NCI-H1417 treated with DMSO at 0.1 percent for 48 hours (cell line): ENCODE measurements at places on chromosomes 16 and 17.

DNA sequence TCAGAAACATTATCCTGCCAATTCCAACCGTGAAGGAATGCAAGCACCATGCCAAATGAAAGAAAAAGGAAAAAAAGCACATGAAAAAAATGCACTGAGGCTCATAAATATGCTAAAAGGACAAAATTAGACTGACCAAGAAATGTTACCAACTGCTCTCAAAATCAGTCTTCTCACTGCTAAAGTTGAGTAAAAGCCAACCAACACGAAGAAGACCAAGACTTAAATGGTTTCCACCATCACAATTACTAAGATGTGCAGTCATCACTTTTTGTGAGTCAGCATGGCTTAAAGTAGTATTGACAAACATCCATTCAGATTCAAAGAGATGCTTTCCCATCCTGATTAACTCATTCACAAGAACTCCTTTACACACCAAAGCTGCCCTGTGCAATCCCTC lies 16.4 kb downstream of the CDYL2 start:
- DNase-seq: no peak

DNA sequence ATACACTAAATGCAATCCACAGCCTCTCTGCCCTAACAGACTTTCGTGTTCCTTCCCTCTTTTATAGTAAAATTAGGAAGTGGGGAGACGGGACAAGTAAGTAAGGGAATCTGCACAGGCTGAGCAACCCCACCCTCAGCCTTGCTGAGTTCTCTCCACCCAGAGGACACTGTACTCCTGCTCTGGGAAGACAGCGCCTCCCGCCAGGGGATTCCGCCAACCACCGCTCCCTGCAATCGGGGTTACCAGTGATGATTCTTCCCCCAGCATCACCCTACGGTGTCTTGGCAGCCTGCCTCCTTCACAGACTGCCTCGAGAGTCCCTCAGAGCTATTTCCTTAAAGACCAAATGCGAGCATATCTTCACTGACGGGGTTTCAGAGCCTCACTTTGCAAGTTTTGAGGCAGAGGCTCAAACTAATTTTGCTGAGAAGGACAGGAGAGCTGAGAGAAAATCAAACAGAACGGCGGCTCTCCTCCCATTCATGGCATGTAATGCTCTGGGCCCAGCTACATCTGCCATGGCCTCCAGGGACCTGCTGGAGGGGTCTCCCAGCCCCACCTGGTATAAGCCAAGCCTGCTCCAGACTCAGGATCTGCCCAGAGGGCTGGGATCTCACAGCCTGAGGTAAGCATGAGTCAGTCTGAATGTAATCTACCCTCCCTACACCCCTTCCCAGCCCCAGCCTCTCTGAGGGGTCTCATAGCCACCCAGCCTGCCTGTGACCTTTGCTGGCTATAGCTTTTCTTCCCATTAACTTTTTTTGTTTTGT lies 22.7 kb upstream of the ASGR2 start:
- no peak for DNase-seq

GRCh38 chr16:556474-557173 lies 3.6 kb upstream of the PRR35 start:
- DNase-seq: no peak

DNA sequence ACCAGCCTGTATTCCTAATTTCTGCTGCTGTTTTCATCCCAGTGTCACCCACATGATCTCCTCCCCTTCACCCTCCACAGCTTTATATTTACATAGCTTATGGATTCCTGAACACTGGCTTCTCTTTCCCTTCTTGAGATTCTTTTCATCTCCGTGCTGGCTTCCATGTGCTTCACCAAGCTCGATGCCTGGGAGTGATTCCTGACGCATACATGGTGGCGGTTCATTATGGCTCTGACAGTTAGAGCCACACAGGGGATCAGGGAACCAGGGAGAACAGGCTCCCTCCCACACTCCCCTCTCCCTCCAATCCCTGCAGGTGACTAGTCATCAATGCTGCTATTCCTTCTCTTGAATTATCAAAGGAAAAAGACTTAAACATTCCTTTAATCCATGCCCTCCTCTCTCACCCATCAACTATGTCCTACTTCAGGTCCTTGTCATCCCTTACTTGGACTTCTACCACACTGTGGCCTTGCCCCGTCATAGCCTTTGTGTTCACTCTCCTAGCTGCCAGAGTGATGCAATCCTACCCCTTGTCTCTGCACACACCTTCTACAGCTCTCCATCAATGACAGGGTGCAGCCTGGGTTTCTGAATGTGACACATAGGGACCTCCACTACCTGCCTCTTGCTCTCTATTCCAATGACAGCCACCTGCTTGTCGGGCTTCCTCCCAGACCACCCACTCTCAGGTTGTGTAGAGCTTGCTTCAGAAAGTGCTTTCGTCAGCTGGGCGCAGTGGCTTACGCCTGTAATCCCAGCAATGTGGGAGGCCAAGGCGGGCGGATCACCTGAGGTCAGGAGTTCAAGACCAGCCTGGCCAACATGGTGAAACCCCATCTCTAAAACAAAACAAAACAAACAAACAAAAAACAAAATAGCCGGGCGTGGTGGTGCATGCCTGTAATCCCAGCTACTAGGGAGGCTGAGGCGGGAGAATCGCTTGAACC lies 43.6 kb downstream of the MYH13 start:
- DNase-seq: no peak

- DNase-seq: no peak
These were observed 228.9 kb upstream of the FOXF1 start for GRCh38 chr16:86281421-86281820.

GRCh38 chr17:2828397-2829038 lies 32.3 kb downstream of the RAP1GAP2 start:
- DNase-seq: no peak

DNA sequence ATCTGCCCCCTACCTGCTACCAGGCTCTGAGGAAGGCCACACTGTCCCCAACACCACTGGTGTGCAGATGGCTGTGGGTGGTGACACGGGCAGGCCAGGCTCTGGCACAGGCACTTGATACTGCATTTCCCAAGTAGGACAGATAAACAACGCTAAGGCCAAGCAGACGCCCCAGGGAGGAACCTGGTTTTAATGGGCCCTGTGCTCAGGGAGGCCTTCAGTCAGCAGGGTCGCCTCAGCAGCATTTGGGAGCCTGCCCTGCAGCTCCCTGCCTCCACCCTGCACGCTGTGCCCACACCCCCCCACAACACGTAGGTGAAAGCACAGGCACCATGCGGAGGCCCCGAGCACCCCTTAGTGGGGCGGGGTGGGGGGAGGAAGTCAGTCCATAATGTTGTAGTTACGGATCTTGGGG lies 3.3 kb upstream of the FASN start:
- no peak for DNase-seq

- no peak for DNase-seq
These were observed 7.9 kb downstream of the MTMR4 start for GRCh38 chr17:58506354-58507080.

- DNase-seq: no peak
These were observed 147.5 kb upstream of the GSE1 start for GRCh38 chr16:85465328-85466303.

DNA sequence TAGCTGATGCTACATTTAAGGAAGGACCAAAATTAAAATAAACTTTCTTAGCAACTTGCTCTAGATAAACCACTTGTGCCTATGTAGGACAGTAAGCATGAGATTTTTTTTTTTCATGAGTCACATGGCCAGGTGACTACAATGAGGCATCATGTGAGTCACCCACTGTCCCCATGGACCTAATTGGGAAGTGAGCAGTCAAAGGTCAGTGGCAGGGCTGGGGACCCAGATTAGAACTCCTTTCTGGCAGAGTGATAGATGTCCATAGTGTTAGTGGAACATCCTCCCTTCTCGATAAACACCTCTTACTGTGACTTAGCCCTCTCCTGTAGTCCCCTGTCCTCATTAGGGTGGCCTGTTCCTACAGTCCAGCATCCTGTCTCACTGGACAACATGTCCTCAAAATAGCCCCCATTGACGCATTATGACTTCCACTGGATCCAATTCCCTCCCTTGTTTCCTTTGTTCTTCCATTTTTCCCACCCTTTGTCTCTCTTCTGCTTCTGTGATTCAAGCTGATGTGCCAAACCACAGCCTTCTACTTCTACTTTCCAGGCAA lies 12.4 kb downstream of the ITGB3 start:
- no peak for DNase-seq

- no peak for DNase-seq
These were observed 55.3 kb upstream of the MTSS2 start for GRCh38 chr16:70740914-70741782.

GRCh38 chr17:62912363-62912762 lies 53.7 kb upstream of the TANC2 start:
- DNase-seq: no peak

DNA sequence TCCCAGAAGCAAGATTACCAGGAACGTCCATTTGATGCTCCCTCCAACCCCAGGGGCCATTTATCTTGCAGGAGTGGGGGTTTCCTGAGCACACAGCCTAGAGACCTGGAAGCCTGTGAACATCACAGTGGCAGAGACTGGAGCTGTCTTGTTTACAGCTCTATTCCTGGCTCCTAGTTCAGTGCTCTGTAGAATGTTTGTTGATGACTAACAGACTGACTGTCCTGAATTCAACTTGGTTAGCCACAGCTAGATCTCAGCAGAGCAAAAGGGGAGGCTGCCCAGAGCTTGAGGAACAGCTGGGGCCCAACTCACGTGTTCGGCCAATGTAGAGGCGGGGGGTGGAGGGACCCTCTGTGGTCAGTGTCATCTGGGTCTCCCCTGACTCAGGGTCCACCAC lies 6.6 kb downstream of the ERN2 start:
- no peak for DNase-seq

DNA sequence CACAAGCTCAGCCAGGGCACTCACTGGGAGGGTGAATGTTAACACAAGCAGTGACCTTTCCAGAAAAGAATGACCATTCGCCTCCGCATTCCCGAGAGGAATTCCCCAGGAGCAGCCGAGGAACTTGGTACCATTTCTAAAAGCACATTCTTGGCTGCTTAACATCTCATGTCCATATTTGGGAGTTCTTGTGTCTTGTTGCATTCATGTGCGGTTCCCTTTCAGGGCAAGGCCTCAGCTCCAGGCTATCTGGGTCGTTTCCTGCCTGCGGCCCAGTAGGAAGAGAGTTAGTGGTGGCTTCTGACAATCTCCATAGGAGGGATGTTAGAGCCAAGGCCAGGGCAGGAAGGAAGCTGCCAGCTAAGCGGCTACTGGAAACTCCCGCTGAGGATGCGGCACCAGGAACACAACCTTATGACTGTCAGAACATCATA lies 27.8 kb upstream of the MEAK7 start:
- DNase-seq: no peak

DNA sequence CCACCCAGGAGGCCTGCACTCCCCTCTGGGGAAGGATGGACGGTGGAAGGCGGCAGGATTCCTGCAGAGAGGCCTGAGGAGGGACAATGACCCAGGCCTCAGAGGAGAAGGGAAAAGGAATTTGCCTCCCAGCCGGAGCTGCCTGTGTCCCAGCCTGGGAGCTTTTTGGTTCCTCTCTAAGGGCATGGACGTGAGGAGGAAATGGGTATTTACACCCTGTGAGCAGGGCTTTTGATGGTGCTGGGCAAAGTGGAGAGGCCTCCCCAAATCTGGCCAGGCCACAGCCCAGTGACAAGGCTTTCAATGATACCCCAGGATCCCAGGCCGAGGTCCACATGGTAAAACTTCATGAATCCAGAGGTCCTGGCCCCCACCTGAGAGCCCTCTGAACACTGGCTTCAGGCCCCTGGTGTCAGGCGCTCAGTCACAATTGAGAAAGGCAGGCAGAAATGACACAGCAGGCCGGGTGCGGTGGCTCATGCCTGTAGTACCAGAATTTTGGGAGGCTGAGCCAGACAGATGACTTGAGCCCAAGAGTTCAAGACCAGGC lies 56.0 kb upstream of the DOC2B start:
- DNase-seq: no peak

DNA sequence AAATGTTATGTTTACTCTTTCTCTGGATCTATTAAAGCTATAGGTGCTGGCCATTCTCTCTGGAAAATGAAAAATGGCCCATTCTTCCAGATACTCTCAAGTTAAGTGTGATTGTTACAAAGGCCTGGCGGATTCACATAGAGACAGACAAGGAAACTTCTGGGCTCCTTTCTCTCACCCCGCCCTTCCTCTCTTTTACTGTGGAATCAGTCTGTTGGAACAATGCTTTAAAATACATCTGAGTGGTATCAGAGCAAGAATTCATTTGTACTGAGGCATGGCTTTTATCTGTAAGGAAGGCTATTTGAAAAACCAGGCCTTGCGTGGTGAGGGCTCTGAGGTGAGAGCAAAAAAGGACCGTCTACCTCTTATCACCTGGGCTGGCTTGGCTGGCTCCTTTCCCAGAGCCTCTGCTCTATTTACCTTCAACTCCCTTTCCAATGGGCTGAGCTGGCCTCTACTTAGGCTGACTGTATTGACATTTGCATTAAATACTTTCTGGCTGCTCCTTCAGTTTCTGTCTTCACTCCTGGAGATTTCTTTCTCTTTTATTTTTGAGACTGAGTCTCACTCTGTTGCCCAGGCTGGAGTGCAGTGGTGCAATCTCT lies 274.0 kb downstream of the PHKB start:
- no peak for DNase-seq

DNA sequence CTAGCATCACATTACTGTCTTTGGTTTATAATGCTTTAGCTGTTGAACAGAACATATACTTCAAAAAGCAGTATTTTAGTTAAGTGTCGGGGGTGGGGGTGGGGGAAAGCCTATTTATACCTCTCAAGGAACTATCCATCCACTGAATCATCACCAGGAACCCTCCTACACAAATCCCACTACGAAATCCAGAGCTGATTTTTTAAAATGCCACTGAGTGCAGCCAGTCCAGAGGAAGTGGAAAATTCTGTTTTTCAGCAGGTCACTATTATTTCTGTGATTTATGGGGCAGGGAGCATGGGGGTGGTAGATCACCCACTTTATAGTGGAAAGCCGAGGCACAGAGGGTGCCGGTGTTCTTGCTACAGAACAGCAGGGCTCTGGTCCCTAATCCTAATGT lies 284.1 kb downstream of the SOX9 start:
- DNase-seq: no peak

DNA sequence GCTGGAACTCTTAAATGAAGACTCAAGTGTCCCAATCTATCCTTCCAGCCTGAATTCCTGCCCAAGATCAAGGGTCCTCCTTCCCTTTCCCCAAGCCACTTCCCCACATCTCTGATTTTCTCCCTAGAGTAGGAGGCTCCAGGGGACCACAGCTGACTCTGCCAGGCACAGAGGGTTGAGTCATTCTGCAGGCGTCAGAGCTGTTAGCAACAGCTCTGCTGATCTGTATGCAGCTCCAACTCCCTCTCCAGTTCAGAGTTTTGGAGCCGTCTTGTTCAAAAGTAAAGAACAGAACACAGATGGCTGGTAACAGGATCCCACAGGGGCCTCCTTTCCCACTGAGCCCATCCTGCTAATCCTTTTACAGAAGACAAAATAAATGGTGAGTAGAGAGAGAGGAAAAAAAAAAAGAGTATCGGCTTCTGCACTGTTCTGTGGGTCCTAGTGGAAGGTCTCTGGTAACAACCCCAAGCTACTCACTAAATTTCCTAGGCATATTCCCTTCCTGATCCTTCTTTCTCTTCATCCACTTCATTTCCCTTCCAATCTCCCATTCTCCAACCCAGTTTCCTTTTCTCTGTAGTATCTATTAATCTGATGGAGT lies 13.4 kb upstream of the TAOK1 start:
- DNase-seq: no peak

- no peak for DNase-seq
These were observed 419.4 kb downstream of the SOX9 start for GRCh38 chr17:72539981-72540897.

GRCh38 chr16:53953336-53953735 lies 249.4 kb downstream of the FTO start:
- no peak for DNase-seq

GRCh38 chr16:30565526-30565925 lies 6.0 kb downstream of the ZNF688 start:
- no peak for DNase-seq

GRCh38 chr16:85767531-85767930 lies 16.6 kb upstream of the C16orf74 start:
- DNase-seq: no peak

- DNase-seq: no peak
These were observed 60.0 kb upstream of the MPHOSPH6 start for GRCh38 chr16:82229800-82230619.
